Astrocyte of the cerebellum (primary cell): ENCODE measurements at places on chromosomes 1 and 21.

GRCh38 chr1:19419691-19420090 lies 65.6 kb downstream of the CAPZB start:
- no peak for DNase-seq

DNA sequence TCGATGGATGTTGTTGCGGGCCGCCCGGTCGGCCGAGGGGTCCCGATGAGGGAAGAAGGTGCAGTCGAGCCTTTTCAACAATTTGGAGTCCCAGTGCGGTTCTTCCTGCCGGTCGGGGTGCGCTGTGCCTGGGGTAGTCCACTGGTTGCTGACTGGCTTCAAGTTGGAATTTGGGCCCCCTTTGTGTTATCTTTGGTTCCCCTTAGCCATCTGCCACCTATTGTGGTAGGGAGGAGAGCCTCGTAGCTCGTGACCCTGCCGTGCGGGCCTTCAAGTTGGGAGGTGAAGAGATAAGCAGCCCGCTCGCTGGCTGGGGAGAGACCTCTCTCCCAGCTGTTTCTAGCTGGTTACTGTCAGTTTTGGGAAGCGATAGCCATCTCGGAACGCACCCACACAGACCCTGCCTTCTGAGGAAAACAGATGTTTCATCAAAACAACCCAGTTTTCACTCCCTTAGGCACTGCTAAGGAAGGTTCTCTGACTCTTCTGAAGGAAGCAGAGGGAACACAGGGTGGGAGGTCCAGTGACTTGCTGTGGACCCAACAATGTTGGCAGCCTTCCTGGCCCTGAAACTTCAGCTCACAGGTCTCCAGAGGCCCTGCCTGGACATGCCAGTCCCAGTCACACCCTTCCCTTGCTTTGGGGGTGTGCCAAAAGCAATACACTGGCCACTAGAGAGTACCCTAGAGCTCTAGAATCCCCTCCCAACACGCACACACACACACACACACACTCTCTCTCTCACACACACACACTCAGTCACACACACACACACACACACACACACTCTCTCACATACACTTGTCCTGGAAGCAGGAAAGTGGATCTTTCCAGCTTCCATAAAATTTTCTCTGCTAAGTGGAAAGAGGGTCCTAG lies 1.0 kb downstream of the BTG2 start:
- DNase-seq, result peak; percentile 27

DNA sequence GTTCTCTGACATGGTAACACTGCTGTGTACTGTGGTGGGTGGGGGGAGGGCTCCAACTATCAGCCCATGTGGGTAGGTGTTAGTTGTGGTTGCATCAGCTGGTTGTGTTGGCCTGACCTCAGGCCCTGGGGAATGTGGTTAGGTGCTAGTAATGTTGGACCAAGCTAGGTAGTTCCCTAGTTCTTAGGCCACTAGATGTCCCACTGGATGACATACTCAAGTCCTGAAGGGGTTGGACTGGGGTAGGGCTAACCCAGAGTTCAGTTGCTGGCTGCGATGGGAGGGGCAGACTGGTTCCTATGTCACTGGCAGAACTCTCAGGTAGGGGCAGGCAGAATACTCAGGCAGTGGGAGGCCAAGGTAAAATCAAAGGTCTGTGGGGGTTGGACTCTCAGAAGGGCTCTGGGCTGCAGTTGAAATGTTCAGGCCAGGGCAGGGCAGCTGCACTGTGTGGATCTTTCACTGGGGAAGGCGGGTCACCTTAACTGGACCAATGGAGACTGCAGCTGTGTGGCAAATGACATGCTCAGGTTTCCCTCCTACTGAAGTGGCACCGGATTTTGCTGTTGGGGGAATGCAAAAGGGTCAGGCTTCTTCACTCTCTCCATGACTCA lies 870.7 kb downstream of the LRRIQ3 start:
- no peak for DNase-seq

DNA sequence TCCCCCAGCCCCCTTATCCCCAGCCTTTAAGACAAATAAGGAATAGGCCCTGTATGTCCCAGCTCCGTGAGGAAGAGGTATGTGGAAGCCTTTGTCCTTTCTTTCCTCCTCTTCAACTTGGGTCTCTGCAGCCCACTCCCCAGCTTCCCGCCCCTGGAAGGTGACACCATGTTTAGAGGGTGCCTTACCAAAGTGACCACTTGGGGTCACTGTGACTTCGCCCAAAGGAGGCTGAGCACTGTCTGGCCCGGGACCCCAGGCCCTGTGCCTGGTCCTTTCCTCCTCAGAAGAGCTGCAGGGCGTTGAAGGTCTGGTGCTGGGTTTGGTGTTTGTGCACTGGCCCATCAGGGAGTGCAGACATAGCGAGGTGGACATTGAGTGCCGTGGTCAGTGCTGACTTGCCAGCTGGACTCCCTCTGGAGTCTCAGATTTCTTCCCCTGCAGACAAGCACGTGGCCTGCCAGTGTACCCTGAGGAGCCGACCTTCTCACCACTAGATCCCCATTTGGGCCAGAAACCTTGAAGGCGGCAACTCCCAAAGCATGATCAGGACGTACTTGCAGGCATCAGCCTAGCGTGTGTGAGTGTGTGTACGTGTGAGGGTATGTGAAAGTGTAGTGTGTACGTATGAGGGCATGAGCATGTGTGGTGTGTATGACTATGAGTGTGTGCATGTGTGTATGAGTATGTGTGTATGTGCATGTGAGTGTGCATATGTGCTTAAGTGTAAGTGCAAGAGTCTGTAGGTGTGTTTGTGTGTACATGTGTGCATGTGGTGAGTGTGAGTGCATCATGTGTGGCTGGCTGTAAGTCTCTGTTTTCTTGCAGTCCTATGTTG lies 181.4 kb upstream of the KIAA0040 start:
- DNase-seq, result no peak

DNA sequence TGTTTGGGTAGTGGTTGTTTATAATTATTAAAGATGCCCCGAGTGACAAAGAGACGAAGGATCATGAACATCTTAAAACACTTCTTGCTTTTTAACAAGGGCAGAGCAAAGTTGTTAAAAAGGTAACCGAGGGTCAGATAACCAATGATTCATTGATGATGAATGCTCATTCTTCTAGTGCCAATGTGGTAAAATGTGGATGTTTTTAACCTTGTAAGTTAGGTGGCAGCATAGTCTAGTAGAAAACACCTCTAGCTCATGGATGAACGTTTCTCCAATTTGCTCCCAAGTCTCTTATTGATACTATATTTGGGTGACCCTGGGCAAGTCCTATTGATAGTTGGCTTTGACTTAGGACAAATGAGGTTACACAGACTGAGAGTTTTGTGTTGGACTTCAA lies 167.9 kb downstream of the KIF26B start:
- no peak for DNase-seq

DNA sequence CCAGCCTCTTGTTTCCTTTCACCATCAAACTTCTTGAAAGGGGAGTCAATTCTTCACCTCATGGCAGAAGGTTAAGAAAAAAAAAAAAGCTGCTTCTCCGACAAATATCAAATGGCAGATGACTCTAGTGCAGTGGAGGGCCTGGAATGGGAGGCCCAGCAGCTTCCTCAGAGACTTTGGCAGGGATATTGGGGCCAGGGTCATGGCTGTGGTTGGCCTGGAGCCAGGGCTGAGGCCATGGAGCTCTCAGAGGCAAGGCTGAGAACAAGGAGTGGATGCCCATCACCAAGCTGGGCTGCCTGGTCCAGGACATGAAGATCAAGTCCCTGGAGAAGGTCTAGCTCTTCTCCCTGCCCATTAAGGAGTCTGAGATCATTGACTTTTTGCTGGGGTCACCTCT lies 18.7 kb downstream of the MTF1 start:
- DNase-seq, result no peak

DNA sequence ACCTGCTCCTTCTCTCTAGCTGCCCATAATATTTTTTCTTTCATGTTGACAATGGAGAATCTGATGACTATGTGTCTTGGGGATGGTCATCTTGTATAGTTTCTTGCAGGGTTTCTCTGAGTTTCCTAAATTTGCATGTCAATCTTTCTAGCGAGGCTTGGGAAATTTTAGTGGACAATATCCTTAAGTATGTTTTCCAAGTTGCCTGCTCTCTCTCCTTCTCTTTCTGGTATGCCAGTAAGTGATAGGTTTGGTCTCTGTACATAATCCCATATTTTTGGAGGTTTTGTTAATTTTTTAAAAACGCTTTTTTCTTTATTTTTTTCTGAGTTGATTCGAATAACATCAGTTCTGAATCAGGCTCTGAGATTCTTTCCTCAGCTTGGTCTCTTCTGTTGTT lies 370.9 kb upstream of the LYPLAL1 start:
- no peak for DNase-seq

- DNase-seq, result no peak
Measured at GRCh38 chr1:108051631-108052377, 86.8 kb upstream of the VAV3 start.

DNA sequence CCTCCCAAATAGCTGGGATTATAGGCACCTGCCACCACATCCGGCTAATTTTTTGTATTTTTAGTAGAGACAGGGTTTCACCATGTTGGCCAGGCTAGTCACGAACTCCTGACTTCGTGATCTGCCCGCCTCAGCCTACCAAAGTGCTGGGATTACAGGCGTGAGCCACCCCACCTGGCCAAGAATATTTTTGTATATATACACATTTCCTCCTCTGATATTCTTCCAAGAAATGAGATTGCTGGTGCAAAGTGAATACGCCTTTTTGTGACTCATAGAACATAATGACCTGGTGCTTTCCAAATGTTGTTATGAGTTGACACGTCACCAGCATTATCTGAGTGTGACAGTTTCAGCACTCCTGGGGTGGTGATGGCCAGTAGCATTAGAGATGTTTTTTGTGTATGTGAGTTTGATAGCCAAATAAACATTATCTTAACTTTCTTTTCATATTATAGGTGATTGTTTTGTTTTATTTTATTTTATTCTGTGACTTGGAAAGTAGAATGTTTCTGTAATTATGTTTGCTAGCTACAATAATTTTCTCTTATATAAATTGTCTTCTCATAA lies 54.9 kb downstream of the KCNK1 start:
- DNase-seq, result peak; percentile 34

DNA sequence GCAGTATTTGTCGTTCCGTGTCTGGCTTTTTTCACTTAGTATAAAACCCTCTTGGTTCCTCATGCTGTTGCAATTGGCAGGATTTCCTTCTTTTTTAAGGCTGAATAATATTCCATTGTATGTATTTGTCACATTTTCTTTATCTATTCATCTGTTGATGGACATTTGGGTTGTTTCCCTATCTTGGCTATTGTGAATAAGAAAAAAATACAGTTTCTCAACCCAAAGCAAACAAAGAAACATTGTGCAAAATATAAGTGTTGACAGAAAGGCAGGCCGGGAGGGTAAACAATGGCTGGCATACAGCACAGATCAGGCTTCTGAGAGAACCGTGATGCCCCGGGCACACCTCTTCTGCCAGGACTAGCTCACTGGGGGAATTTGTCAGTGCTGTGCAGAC lies 26.9 kb downstream of the NENF start:
- no peak for DNase-seq

GRCh38 chr1:53148123-53148522 lies 5.7 kb upstream of the SLC1A7 start:
- no peak for DNase-seq

GRCh38 chr1:24560361-24560760 lies 4.5 kb downstream of the NCMAP start:
- no peak for DNase-seq

- no peak for DNase-seq
Measured at GRCh38 chr1:178055093-178055492, 38.8 kb upstream of the RASAL2 start.

- DNase-seq, result no peak
Measured at GRCh38 chr1:179175011-179175841, 54.3 kb downstream of the ABL2 start.

- peak; percentile 5 for DNase-seq
Measured at GRCh38 chr21:38531591-38531990, 33.3 kb upstream of the ERG start.

DNA sequence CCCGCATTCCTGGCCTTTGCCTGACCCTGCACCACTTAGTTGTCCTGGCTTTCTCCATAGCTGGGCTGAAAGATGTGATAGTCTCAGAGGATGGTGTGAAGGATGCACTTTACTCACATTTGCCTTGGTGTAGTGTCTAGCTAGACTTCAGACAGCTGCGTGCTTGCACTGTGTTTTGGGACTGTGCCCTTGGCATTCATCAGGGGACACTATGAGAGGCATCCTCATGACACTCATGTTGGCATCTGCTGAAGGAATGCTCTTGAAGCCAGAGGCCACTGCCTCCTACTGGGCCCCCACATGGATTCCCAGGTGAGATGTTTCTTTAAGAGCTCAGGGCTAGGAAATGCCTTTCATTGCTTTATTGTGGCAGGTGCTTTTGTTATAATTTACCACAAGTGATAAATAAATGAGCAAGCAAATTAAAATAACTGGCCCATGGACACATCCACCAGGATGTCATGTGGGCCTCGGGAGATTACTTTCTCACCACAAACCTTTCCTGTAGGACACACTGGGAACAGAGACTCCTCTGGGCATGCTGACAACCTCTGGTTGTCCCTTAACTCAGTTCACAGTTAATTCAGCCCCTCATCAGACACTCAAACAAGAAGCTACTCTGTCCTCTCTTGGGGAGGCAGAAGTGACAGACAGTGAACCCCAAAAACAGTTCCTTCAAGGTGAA lies 99.4 kb upstream of the SPATA6 start:
- no peak for DNase-seq

- DNase-seq, result no peak
Measured at GRCh38 chr21:45827302-45827692, 154.3 kb upstream of the COL6A1 start.

GRCh38 chr1:226364901-226365565 lies 42.9 kb downstream of the PARP1 start:
- no peak for DNase-seq

- DNase-seq, result no peak
Measured at GRCh38 chr1:207240325-207241101, 81.0 kb upstream of the CD55 start.

- peak; percentile 23 for DNase-seq
Measured at GRCh38 chr1:109350655-109351054, 43.8 kb upstream of the MYBPHL start.

DNA sequence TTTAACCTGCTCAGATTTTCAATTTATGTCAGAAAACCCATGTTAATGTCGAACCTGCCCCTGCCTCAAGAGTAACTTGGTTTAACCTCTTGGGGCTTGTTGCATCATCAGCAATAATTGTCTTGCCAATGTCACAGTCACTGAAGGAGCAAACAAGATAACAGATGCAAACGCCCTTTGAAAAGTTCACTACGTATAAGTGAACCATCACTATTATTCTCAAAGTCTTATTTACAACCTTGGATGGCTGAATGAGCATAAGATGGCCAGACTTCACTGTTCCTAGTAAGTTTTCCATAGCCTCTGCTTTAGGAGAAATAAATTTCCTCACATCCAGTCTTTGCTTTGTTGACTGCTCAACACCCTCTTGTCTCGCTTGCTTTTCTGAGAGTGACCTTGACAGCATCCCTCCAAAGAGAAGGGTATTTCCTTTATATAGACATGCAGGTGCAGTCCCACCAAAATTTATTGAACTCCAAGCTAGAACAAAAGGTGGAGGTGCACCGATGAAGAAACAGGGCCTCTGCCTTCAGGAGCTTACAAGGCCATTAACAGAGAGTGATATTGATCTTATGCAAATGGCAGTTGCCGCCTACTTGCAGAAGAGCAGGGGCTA lies 749 bp upstream of the LRIG2 start:
- no peak for DNase-seq
